ENCODE measurements at places on chromosomes 6 and 20.

DNA sequence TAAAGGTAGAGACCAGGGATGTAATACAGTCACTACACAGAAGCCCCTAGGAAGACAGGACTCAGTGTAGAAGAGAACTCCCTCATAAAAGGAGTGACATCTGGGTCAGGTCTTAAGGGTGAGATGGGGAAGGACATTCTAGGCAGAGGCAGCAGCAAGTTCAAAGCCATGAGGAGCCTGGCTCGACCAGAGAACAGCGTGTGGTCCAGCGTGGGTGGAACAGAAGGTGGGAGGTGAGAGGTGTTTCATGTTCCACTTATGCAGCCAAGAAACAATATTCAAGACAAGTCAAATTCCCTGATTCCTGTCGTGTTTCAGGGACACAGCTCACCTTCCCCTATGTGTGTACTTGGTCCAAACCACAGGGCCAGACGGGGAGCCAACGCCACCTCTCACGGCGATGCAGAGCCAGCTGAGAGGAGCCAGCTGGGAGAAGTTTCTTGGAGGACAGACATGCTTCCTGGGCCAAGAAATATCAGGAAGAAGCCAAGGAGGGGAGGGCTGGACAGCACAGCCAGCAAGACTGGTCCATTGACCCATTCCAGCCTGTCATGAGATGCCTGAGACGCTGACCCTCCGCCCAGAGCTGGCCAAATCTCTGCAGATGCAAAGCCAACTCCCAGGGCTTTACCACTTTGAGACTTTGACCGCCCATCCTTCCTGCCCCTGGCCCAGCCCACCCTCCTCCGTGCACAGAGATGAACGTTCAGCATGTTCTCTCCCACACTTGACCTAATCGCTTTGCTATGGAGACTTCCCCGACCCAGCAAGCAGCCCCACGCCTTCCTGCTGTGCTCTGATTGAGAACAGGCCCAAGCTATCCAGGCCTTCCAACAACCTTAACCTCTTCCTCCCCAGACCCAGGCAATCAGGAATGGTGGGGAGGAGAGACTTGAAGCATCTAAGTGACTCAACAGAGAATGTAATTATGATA is 113.8 kb downstream of the PRND start:
- no peak for DNase-seq

GRCh38 chr6:42368181-42368580 is 83.5 kb downstream of the TRERF1 start:
- DNase-seq = no peak

- DNase-seq = no peak
Measured at GRCh38 chr6:39387785-39388184, 65.3 kb upstream of the KCNK16 start.

- no peak for DNase-seq
Measured at GRCh38 chr20:63177785-63178445, 38.0 kb downstream of the YTHDF1 start.

DNA sequence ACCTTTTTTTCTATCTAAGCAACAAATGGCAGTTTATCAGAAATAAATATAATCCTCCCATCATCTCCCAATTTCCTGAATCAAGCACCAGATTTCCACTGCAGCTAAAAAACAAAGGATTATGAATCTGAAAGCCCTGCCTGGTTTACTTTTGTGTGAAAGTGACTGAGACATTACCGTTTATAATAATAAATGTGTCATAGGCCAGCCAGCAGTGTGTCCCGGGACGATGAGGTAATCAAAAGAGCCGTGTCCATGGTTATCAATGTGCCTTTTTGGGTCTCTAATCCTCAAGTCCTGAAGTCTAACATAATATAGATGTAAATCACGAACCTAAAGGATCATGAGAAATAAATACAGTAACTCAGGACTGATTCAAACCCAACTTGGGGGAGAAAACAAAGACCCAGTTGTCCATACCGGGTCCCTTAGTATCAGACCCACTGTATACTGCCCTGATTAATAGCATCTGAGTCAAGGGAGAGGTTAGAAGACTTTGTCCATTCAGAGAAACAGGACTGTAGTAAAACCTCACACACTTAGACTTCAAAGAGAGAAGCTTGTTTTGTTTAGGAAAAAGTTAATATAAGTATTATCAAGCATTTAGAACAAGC is 149.1 kb downstream of the SASH1 start:
- no peak for DNase-seq

DNA sequence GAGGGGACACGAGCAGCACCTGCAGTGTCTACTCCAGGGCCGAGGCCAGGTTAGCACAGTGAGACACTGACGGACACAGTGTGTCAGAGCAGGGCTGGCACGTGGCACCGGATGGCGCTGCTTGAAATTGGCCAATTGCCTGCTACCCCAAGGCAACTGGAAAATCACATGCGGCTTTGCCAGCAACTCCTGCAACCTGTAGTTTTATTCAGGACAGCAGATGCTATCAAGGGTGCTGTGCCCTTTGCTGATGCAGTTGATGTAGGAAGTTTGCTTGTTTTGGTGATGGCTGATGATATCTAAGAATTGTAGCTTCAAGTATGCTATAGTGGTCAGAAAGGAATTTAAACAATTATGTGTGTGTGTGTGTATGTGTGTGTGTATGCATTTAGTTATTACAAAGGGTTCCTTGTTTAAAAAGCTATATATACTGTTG is 25.9 kb downstream of the RIN2 start:
- DNase-seq = no peak

DNA sequence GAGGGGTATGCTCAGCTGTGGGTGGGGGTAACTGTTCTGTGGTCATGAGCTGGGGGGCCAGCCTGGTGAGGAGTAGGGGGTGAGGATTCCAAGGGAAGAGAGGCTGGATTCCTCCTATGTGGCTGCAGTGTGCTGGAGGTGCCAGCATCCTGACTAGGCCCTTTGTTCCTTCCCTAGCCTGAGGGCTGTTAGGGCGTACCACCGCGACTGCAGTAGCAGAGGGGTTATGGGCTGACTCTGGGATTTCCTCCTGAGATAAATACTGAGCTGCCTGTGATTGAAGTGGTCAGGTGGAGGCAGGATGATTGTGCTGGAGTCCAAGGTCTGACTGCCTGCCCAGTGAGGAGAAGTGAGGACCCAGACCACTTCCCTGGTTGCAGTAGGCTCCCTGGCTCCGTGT is 205.3 kb downstream of the ADGRG6 start:
- DNase-seq = no peak

- no peak for DNase-seq
Measured at GRCh38 chr20:36474563-36474962, 66.8 kb upstream of the MYL9 start.

- DNase-seq = no peak
Measured at GRCh38 chr6:48671505-48671904, 560.5 kb upstream of the PTCHD4 start.

DNA sequence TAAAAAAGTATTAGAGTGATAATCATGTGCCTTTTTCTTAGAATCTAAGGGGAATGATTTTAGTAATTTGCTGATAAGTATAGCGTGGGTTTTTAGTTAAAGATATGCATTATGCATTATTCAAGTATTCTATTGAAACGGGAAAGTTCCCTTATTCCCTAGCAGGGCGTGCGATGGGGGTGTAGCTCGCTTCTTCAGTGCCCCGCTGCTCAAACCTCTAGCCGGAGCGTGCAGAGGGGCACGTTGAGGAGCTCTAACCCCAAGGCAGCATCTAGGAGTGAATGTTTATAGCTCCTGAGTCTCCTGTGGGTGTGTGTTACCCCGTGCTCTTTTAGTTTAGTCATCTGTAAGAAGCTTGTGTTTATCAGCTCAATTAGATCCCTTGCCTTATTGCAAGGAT is 1339.5 kb upstream of the MAP3K7 start:
- no peak for DNase-seq

DNA sequence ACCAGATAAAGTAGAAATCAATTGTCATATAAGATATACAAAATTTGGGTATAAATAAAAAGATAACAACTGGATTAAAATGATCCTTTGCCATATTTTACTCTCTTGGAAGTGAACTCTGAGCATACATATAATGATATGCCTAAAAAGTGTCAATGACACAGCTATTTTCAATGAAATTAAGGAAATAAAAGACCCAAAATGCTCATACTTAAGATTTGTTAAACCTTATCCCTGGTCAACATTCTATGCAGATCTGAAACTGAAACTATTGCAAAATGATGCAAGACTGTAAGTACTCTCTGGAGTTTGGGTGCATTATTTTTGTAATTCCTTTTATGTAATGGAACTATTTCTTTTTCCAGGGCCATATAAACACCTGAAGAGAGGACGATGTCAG is 119.0 kb upstream of the SGK1 start:
- DNase-seq = no peak

DNA sequence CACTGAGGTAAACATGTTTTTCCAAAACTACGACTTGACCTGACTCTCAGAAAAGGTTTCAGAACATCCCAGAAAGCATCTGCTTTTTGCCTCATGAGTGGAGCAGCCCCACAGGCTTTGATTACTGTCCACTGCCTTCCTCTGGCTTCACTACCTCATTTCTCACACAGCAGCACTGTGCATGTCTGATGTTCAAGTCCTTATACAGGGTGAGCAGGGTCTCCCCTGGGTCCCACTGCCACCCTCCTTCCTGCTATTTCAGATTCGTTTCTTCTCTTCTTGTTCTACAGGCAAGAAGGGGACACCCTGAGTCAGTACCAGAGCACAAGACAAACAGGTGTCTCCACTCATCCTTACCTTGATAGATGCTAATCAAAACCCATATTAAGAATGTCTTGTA is 64.7 kb upstream of the NFATC2 start:
- DNase-seq = no peak

GRCh38 chr20:57652606-57653545 is 32.6 kb upstream of the ZBP1 start:
- DNase-seq = no peak

DNA sequence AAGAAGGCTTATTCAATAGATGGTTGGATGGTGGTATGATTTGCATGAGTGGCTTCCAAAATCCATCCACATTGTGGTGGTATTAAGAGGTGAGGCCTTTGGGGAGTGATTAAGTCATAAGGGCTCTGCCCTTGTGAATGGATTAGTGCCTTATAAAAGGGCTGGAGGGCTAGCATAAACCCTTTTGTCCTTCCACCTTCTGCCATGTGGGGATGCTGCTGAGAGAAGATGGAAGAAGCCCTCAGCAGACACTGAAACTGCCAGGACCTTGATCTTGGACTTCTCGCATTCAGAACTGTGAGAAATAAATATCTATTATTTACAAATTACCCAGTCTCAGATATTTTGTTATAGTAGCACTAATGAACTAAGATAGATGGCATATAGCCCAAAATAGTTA is 27.8 kb upstream of the SRPK1 start:
- no peak for DNase-seq

DNA sequence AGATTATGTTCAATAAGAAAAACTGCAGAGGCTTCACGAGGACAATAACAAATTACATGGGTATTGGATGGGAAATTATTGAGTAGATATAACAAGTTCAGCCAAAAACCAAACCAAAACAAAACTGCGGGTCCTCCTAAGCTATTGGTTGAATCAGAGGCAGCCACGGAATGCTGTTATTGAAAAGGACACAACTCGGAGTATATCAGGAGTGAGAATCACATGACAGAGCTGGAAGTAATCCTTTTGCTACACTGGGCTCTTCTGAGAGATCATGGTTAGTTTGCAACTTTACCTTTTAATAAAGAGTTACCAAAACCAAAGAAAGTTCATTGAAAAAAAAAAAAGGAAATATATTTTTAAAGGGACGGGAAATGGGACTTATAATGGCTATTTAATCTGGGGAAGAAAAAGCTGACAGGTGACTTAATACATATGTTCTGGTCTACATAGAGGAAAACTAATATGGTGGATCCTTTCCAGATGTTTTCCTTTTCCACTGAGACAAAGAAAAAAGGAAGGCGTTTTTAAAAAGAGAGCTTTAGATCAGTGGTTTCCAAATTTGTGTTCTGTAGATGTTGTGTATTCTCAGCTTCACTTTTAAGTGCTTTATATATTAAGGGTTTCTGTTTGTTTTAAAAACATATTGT is 6.9 kb upstream of the CITED2 start:
- no peak for DNase-seq

GRCh38 chr6:17277256-17277655 is 3.9 kb upstream of the RBM24 start:
- DNase-seq = no peak

GRCh38 chr20:38973645-38974044 is 11.5 kb downstream of the DHX35 start:
- no peak for DNase-seq

DNA sequence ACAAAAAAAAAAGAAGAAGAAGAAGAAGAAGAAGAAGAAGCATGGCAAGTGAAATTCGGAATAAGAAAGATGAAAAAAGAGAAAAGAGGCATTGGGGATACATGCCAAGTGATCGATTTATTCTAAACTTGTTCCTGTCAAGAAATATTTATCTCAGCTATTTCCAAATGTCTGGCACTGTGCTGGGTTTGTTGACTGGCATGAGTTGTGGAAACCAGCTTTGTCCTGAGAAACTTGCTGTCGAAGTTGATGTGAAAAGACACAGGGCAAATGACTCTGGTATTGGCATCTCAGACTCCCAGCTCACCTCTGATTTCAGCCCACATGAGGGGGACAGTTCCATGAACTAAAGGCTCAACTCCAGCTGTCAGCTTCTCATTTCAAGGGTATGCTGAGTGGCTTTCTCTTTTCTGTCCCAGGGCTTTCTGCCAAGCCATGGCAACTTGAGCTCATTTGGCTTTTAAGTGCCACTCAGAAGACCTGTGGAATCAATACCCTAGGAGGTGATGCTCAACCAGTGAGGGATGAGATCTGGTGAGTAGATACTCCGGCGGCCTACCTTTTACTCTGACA is 253.3 kb upstream of the JAG1 start:
- no peak for DNase-seq

GRCh38 chr20:55776176-55776575 is 229.1 kb downstream of the CBLN4 start:
- no peak for DNase-seq

DNA sequence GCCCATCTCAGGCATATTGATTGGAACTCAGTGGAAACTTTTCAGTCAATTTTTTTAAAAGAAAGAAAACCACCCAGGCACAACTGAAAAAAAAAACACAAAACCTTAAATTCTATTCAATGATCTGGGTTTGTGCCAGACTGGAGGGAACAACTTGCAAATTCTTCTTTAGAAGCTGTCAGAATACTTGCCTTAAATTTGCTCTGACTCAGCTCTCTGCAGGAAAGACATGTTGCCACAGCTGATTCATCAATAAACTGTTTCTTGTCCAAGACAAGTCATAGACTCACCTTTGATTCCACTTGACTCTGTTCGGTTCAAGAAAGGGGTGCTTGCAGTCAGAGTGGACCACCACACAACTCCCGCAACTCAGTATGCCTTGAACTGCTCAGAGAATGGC is 117.8 kb upstream of the F13A1 start:
- DNase-seq = no peak

- DNase-seq = no peak
Measured at GRCh38 chr6:19664050-19664449, 173.1 kb upstream of the ID4 start.

- DNase-seq = no peak
Measured at GRCh38 chr20:53592992-53593465, 610 bp downstream of the ZNF217 start.

- DNase-seq = no peak
Measured at GRCh38 chr20:38673261-38673660, 51.0 kb upstream of the SLC32A1 start.

GRCh38 chr6:25889877-25890853 is 16.1 kb upstream of the SLC17A3 start:
- peak; percentile 76 for DNase-seq
